Activated CD4-positive, alpha-beta T cell treated with anti-CD3 and anti-CD28 coated beads, Interleukin-2, Interleukin-6, amounts not matched to agents 100 ng/mL and 50 ng/mL, durations not matched to agents 16 hours and 8 hours (primary cell): ENCODE measurements at places on chromosomes 3 and 15.

DNA sequence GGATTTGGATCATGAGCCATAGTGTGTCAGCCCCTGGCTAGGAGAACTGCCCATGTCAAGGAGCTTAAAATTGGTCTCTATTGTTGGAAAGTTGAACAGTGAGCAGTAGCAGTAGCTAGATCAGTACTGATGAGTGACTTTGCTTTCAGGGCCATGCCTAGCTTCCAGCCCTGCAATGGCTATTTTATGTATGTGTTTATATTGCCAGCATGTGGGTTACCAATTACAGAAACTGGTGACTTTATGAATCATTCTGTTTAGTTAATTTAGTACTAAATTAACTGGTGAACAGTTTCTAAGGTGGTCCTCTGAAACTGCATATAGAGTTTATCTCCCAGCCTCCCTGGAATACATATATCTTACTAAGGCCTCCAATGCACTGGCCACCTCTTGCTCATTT lies 908.1 kb upstream of the ALCAM start:
- no peak for DNase-seq

DNA sequence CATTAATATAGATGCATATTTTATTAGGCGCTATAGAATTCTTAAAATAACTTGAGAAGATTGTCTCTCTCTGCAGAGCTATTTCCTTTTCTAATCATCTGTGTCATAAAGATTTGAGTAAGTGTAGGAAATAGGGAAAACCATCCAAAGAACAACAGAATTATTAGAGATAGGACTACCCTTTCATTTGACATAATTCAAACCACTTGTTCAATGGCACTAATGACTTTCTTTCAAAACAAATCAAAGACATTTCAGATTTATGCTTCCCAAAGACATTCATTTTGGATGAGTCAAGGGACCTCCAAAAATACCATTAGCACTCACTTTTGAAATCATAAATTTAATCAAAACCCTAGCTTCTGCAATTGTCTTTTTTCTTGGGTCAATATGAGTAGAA lies 29.5 kb downstream of the PRICKLE2 start:
- DNase-seq, result no peak

DNA sequence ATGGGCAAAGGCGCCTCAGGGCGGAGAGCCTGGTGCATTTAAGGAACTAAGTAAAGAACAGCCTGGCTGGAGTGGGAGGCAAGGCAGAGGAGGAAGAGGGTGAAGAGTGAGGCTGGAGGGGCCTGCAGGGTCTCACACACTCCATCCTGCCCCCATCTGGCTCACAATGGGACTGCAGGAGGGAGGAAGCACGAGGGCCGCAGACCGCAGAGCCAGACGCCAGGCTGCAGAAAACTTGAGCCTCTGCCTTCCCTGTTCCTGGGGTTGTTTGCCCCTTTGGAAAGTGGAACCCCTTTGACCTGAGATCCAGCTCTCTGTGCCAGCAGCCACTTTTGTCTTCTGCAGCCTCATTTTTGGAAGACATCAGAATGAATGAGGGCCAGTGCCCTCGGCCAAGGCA lies 138.0 kb downstream of the SRGAP3 start:
- no peak for DNase-seq

DNA sequence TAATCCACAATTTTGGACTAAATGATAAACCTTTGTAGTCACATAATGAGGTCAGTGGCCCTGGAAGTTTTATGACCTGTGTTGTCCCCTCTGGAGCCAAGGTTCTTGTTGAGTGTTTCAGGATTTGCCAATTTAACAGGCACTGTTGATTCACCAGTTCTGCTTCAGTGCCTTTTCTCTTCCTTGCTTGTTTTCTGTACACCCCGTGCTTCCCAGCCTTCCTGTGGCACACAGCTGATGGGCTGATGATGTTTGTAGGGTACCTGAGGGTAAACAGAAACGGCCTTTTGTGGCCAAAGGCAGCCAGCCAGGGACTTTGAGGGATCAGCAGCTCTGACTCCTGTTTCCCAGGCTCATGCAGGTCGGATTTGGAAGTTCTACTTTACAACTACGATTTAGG lies 13.3 kb downstream of the GYG1 start:
- no peak for DNase-seq

DNA sequence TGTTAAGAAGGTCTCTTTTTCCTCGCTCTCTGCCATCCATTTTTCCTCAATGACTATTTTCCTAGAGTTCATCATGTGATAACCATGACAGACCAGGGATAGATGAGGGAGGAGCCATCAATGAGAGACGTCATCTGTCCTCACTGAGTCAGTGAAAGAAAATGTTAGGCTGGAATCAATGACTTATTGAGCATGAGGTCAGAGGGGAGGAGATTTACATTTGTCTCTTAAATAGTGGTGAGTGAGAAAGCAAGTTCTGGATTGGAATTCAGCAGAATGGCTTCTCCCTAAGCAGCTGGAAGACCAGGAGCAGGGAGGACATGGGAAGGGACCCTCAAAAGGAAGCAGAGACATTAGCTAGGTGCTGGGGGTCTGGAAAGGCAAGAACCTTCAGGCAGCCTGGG lies 28.2 kb upstream of the USP3 start:
- DNase-seq, result no peak

DNA sequence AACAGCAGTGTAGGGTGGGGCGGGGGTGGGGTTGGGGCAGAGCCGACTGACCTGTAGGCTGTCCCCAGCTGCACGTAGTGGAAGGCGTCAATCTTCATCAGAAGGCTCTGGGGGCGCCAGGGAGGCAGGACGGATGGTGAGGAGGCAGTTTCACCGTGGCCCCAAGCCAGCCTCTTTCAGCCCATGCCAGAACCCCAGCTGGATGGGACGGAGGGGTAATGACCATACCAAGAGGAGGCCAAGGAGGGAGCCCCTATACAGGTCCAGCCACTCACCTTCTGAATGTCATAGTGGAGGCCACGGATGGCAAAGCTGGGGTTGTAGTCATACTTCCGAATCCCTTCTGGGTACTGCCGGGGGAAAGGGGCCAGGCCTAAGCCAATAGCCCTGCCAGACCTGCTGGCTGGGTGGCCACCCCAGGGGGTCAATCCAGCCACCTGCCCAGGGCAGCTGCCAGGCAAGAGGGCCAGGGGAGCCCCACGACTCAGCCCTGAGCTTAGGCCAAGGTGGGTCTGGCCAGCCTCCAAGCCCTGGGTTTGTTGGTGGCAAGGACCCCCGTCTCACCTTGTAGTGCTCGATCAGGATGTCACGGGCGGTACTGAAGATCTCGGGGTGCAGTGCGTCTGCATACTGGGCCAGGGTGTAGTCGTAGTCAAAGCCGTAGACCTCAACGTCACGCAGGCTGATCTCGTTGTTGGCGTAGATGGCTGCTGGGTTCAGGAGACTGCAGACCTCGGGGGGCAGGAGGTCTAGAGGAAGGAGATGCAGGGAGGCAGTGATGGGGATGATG lies 4.9 kb downstream of the NT5DC2 start:
- no peak for DNase-seq

DNA sequence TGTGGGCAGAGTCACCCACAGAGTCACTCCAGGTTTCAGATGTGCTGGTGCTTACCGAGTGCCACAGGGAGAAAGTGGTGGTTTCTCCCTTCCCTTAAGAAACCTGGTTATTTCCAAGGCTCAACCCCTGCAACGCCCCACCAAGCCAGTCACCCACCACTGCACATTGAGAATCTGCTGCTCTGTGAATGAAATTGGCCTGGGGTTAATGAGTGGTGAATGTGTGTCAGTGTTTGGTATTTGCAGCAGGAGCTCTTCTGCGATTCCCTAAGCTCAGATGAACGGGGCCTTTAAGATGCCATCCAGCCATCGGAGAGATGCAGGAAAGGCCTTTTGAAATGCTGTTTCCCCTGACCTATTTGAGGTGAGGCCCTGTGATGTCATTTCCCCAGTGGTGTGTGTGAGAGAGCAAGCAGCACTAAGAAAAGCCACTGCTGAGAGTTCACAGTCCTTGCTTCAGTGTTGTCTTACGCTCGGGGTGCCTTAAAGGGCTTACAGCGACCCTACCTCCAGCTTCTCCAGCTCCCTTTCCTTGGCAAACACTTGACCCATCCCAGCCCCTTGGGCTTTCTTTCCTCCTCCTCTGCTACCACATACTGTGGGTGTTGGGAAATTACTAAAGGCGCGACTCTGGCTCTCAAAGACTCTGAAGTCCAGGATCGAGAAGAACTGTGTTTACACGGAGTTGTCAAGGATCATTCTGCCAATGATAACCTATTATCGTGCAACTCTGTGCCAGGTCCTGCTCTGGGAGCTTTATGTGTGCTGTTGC lies 68.9 kb downstream of the SMAD3 start:
- peak; percentile 85 for DNase-seq

DNA sequence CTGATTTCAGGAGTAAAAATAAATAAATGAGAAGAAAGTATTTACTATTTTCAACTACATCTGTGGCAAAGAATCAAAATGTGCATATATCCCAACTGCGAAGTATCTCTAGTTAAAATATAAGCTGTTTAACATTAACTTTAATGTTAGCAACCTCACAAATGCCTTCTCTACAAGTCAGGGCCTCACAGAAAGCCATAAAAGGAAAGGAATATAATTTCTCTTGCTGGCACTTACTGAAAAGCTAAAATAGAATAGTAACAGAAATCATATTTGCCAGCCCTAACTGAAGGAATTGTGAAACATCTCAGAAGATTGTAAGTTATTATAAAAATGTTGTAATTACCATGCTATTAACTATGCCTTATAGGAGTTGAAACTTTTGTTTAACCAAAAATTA lies 65.1 kb upstream of the MBNL1 start:
- DNase-seq, result no peak

- no peak for DNase-seq
Measured at GRCh38 chr15:57418635-57419034, 42.3 kb downstream of the CGNL1 start.

DNA sequence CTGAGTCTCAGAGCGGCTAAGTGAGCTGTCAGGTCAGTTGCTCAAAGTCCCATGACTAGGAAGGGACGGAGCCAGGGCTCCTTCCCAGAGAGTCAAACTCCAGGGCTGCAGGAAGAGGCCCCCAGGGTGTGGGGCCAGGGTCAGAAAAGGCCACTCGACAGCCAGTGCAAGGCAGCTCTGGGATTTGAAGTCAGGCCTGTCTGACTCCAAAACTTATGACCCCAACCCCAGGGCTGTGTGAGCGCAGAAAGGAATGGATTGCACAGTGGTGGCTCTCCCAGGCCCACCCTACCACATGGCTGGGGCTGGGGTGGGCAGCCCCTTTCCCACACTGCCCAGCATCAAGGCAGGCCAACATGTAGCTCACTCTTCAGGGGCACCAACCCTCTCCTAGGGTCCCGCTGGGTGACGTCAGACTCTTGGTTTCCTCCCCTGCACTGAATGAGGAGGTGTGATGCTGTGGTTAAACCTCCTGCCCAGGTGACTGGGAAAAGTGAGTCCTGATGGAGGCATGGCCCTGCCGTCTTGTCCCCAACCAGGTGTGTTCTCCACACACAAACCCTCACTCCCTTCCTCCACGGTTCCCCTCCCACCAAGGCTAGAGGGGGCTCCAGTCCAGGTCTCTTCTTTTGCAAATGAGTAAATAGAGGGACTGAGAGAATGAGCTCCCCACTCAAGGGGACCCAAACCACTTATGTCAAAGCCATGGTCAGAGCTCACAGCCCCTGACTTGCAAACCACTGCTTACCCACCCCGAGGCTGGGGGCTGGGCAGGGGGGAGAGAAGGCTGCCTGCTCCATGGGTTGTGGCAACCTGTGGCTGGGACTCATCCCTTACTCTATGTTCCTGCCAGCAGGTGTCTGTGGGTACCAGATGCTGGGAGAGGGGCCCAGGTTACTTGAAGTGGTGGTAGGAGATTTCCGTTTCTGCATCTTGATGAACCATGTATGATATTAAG lies 23.8 kb upstream of the CORO2B start:
- DNase-seq, result no peak

DNA sequence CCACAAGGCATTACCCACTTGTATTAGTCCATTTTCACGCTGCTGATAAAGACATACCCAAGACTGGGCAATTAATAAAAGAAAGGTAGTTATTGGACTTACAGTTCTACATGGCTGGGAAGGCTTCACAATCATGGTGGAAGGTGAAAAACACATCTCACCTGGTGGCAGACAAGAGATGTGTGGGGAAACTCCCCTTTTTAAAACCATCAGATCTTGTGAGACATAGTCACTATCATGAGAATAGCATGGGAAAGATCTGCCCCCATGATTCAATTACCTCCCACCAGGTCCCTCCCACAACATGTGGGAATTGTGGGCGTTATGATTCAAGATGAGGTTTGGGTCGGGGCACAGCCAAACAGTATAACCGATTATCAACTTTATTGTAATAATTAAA lies 17.0 kb upstream of the CMC1 start:
- DNase-seq, result no peak

DNA sequence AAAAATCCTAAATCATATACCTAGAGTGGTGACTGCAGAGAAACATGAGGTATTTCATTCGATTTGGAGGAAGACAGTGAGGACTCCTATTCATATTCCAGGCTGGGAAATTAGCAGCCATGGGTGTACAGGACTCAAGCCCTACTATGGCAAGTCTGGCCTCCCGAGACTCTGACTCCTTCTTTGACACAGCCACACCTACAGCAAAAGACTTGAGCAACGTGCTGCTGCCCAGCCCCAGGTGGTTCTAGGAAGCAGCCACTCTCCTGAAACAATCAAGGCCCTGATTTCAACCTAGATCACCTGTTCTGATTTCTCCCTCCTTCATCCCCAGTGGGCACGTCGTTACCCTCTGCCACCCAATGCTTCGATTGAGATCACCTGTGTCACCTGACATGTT lies 84.0 kb upstream of the ATP11B start:
- DNase-seq, result no peak

GRCh38 chr3:165895919-165896318 lies 58.7 kb upstream of the BCHE start:
- DNase-seq, result no peak

DNA sequence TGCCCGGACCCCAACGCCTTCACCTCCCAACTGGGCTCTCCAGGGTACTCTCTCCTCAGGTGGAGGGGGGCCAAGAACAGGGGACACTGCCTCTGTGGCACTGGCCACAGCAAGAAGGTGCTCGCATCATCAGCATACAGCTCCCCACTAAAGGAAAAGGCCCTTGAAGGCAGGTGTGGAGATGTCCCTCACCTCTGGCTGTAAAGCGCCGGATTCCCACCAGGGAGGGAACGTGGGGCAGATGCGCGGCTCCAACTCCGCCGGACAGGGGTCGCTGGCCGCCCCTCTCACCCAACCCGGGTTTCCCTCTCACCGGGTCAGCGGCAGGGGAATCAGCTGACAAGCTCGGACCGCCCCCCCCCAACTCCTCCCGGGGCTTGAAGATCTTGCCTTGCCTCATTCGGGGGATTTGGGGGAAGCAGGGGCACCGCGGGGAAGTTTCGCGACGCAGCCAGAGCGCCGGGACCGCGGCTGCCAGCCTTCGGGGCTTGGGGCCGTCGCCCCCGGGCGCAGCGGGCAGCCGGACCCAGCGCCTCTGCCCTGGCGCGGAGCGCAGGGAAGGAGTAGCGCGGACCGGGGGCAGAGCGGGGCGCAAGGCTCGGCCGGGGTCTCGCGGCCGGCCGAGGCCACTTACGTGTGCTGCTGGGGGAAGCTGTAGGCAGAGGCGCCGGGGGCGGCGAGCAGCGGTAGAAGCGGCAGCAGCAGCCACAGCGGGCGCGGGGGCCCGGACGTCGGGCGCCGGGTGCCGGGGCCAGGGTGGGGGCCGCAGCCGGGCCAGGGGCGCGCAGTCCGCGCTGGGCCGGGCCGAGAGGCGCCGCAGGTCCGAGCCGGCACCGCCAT lies 630 bp downstream of the CACNA2D2 start:
- DNase-seq, result no peak
